ENCODE measurements at places on chromosomes 11 and 22. TPM values are rescaled to one million over a fixed set of nuclear protein-coding genes. Genes with fewer than 3 reads are reported as not detected.

The ANO9 gene
- 0.88 TPM for total RNA-seq

The MTMR2 gene
- total RNA-seq = 24.2 TPM

The TEX54 gene
- not detected for total RNA-seq

The CATSPER1 gene
- 1.8 TPM for total RNA-seq

The FGF19 gene
- 0.09 TPM for total RNA-seq

The FGF4 gene
- total RNA-seq = not detected

The CLDN5 gene
- total RNA-seq = not detected

The OR51I1 gene
- total RNA-seq = not detected

The RTN4R gene
- 12.4 TPM for total RNA-seq

The FGF3 gene
- not detected for total RNA-seq

The MPEG1 gene
- total RNA-seq = not detected

The CHADL gene
- total RNA-seq = not detected

The CACNA1I gene
- 0.03 TPM for total RNA-seq

The GPHA2 gene
- not detected for total RNA-seq
